NCI-H1436 treated with DMSO at 0.1 percent for 48 hours (cell line): ENCODE measurements at places on chromosomes 2 and 18.

DNA sequence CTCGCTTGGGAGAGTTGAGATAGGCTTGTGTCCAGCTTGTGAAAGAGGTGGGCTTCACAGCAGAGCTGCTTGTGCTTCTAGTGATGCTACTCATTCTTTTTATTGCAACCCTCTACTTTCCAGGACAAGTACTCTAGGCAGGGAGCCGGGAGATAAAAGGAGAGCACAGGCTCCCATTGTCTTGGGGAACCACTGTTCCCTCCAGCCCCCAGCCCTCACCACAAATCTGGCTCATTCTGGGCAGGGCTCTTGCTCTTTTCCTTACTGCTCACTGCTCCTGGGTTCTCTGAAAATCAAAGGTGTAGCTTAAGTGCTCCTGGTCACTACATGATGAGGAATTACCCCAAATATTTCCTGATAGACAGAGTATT lies 81.4 kb downstream of the CABYR start:
- no peak for DNase-seq

- no peak for DNase-seq
Measured at GRCh38 chr18:58565021-58565420, 63.9 kb downstream of the ALPK2 start.

DNA sequence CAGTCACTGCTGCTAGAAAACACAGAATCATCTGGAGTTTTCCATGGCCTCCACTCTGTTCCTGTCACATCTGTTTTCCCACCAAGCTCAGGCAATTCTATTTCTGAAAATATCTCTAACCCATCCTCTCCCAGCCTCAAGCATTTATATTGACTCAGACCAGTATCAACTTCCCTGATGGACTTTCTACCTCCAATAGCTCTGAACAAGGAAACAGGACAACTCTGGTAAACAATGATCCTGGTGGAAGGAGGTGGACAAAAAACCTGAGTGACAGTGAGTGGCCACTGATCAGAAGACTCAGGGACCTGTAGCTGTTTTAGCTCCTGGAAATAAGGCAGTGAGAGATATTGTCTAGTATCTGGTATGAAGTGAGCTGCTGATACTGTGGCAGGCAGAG lies 23.4 kb downstream of the BMP10 start:
- DNase-seq = no peak

DNA sequence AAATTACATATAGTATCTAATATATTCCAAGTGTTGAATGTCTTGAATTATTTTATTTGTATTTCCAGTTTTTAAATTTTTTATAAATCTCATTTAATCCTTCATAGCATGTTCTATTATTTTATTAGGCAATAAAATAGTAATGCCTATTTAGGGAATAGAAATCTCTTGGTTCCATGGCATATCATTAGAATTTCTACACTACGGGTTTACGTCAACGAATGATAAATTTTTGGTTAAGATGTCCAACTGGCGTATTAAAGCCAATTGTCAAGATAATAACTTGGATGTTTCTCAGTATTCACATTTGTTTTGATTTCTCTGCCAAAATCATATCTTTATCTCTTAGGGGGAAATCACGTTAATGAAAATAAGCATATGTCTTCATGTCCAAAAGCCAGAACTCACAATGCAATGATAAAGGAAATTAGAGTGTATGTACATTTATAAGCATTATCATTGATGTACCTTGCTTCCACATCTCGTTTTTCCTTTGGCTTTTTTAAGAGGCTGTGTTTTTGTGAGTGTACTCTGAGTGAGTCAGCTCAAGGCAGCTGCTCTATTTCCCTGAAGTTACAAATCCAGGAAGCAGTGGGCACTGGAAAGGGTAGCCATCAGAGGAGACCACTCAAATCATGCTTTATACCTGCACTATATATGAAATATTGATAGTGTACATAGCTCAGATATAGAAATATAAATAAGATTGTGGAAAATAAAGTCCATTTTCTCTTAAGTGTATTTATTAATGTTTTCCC lies 115.8 kb upstream of the PDE1A start:
- DNase-seq = no peak

GRCh38 chr2:206368933-206369569 lies 74.3 kb upstream of the ADAM23 start:
- DNase-seq = no peak

DNA sequence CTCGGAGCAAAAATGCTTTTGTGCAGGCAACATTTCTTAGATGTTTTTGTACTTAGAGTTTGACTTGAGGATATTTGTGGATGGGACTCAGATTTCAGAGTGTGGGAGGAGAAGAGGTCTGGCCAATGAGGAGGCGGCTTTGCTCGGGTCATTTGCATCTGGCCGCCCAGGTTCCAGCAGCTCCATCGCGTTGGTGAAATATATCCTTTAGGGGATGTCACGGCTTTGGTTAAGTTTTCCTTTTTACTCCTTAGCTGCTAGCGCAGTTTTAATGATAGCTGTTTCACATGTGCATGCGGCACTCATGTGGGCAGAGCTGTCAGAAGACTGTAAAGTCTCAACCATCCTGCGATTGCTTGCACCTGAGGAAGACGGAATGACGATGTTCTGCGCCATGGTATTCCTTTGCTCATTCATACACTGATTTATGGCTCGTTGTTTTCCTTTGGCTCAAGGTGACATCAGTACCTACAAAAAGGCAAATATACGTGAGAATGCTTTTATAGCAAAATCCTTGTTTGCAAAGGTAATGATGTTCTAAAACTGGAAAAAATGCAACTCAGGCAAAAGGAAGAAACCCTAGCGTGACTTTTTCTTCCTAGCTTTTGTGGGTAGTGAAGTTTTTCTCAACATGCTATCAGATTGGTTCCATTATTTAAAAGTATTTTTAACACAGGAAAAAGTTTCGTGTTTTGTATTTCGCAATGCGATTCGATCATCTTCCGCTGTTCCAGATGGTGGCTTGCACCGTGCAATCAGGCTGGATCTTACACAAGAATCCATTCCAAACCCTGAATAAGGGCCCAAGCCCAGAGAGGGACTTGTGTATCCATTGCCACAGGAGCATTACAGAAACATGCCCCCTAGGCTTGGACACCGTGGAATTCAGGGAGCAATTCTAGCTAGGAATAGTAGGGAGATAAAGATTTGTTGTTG lies 70.5 kb upstream of the ZNF516 start:
- no peak for DNase-seq
